GM23248 (cell line): ENCODE measurements at places on chromosomes 6 and 20. TPM values are rescaled to one million over a fixed set of nuclear protein-coding genes. Genes with fewer than 3 reads are reported as not detected.

The ECT2L gene
- not detected in 2 replicates for total RNA-seq

The PTCHD4 gene
- 0.51 and 0.76 TPM in 2 replicates for total RNA-seq

GRCh38 chr20:23541330-23541729, 27.0 kb downstream of the CST9L start:
- no peak for DNase-seq

GRCh38 chr6:85810558-85810957, 167.9 kb upstream of the SYNCRIP start:
- DNase-seq = no peak

DNA sequence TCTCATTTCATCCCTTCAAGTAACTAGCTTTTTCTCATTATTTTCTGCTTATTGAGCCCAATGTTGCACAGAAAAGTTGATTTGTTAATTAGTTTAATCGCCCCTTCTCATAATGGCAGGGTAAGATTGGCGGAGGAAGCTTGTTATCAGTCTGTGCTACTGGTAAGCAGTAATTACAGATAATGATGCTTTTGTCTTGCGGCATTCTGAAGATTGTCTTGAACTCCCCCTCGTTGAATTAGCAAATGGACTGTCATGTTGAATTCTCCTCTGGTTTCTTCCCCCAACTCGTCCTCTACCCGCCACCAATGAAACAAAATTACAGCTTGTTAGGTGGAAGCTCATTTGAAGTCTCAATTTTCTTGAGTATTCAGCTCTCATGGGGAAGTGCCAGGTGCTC, 39.4 kb downstream of the PRDM13 start:
- DNase-seq = no peak

GRCh38 chr6:64520050-64520449, 884.4 kb downstream of the PHF3 start:
- DNase-seq = peak; percentile 93

GRCh38 chr6:137856138-137856898, 10.7 kb upstream of the TNFAIP3 start:
- DNase-seq = no peak

- no peak for DNase-seq
These were observed 332.8 kb downstream of the CDH4 start for GRCh38 chr20:61584851-61585250.

- peak; percentile 25 for DNase-seq
These were observed 20.3 kb downstream of the ZSCAN31 start for GRCh38 chr6:28315628-28316027.

DNA sequence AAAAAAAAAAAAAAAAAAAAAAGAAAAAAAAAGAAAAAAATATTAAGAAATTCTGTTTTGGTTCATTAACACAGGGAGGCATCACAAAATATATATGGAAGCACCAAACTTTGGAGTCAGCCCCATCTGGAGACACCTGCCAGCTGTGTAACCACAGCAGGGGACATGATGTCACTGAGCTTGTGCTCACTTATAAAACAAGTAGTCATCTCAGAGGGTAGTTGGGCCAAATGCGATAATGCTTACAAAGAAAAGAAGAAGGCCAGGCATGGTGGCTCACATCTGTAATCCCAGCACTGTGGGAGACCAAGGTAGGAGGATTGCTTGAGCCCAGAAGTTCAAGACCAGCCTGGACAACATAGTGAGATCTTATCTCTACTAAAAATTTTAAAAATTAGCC, 1.1 kb upstream of the BNIP5 start:
- DNase-seq = no peak

GRCh38 chr6:96150431-96150830, 134.7 kb downstream of the FUT9 start:
- no peak for DNase-seq

- peak; percentile 77 for DNase-seq
These were observed 49.1 kb downstream of the MAP3K7 start for GRCh38 chr6:90537723-90538258.
